ENCODE measurements at places on chromosomes 2 and 18.
A peak's percentile ranks its signal among the peaks of the same experiment; 100 is the strongest.

DNA sequence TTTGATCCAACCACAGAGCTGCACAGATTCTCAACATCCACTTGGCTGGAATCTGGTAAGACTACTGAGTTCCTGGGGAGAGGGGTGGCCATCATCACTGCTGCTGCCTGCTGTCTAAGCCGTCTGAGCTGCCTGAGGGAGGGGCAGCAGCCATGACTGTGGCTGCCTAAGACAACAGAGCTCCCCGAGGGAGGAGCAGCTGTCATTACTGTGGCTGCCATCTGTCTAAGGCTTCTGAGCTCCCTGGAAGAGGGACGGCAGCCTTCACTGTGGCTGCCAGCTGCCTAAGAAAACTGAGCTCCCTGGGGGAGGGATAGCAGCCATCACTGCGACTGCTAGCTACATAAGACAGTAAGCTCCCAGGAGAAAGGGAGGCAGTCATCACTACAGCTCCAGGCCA lies 584.4 kb downstream of the NR4A2 start:
- no peak for DNase-seq

GRCh38 chr2:137689549-137689948 lies 274.7 kb upstream of the HNMT start:
- no peak for DNase-seq

- peak; percentile 93 for DNase-seq
Observed at GRCh38 chr2:201151127-201151981, 31.6 kb upstream of the CASP10 start.

DNA sequence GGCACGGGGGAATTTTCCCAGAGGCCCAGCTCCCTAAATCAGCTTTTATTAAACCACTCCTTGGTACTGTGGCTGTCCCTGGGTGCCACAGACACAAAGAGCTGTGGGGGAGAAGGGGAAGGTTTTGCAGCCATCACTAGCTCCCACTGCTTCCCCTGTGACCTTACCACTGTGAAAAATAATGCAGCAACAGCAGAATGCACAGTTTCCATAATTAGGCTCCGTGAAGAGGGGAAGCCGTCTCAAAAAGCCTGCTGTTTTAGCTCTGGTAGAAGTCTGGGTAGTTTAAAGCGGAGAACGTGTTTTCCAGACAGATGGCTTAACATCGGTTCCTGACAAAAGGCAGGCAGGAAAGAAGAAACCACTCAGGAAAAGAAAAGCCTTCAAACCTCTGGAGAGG lies 27.5 kb upstream of the CAB39 start:
- no peak for DNase-seq

DNA sequence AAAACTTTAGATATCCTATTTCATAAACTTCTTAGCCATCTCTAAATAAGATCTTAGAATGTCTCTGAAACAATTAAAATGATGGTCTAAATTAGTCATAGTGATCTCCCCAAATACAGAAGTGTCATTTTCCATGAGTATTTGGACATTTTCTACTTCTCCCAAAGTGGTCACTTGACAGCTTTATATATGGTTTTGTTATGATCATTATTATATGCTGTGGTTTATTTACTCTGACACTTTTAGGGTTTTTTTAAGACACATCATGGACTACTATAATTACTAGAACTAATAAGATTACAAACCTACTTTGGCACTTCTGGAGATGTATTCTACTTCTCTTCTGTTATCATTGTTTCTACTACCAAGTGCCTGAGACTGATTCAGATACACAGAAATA lies 47.1 kb downstream of the SLC25A12 start:
- no peak for DNase-seq

GRCh38 chr2:156486147-156486546 lies 50.0 kb downstream of the GPD2 start:
- no peak for DNase-seq

- no peak for DNase-seq
Observed at GRCh38 chr2:96108541-96109360, 7.6 kb downstream of the ADRA2B start.

DNA sequence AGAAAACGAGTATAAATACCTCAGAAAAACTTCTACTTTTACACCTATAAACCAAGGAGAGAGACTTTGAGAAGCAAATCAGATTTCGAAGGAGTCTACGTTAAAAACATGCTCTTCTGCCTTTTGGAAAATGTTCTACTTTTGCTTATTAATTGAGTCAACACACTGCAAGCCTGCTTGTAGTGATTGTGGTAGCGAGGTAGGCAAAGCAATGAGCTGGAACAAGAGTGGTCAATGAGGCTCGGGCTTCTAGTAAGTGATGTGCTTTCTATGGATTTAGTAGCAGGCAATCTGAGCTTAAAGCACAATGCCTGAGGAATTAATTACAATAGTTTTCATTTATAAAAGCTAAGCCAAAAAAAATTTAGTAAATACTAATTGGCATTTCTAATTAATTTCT lies 103.4 kb upstream of the TFCP2L1 start:
- DNase-seq, result no peak

GRCh38 chr18:7273301-7273921 lies 42.5 kb downstream of the LRRC30 start:
- peak; percentile 5 for DNase-seq

- no peak for DNase-seq
Observed at GRCh38 chr18:12585218-12585617, 72.7 kb downstream of the SPIRE1 start.

- no peak for DNase-seq
Observed at GRCh38 chr2:72793798-72794440, 31.9 kb downstream of the EXOC6B start.

- DNase-seq, result no peak
Observed at GRCh38 chr2:120701499-120701898, 34.2 kb upstream of the GLI2 start.

- DNase-seq, result no peak
Observed at GRCh38 chr2:166115589-166115988, 12.2 kb downstream of the SCN1A start.

GRCh38 chr18:34938090-34938489 lies 103.1 kb upstream of the MAPRE2 start:
- no peak for DNase-seq

- DNase-seq, result no peak
Observed at GRCh38 chr2:210392469-210392881, 77.5 kb upstream of the MYL1 start.

- no peak for DNase-seq
Observed at GRCh38 chr18:63245600-63245999, 74.0 kb downstream of the BCL2 start.

GRCh38 chr2:136297312-136297711 lies 179.4 kb upstream of the CXCR4 start:
- no peak for DNase-seq

GRCh38 chr2:155115846-155116245 lies 417.4 kb downstream of the KCNJ3 start:
- DNase-seq, result no peak

- no peak for DNase-seq
Observed at GRCh38 chr18:54254265-54254758, 15.0 kb upstream of the POLI start.

Measured in SJSA1 (cell line).